ENCODE measurements at places on chromosomes 12 and 14.

- no peak for DNase-seq
These were observed 113.6 kb downstream of the ALX1 start for GRCh38 chr12:85393606-85394005.

DNA sequence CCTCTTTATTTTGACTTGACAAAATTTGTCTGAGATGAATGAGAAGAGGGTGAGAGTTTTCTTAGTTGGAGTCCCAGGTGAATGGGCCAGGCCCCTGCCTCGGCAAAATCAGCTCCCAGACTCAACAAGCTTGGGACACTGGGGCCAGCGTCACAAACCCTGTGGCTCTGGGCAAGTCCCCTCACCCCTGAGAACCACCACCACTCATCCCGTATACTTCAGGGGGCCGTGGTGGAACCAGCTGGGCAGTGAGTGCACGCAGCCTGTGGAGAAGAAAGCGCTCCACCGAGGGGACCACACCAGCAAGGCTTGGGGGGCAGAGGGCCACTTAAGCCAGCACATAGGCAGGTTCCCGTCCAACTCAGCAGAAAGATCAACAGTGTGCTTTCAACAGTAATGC is 40.2 kb downstream of the DEGS2 start:
- no peak for DNase-seq

- DNase-seq, result no peak
These were observed 43.5 kb downstream of the NEUROD4 start for GRCh38 chr12:55063291-55063690.

- DNase-seq, result no peak
These were observed 9.7 kb upstream of the PTGER2 start for GRCh38 chr14:52304248-52304904.

DNA sequence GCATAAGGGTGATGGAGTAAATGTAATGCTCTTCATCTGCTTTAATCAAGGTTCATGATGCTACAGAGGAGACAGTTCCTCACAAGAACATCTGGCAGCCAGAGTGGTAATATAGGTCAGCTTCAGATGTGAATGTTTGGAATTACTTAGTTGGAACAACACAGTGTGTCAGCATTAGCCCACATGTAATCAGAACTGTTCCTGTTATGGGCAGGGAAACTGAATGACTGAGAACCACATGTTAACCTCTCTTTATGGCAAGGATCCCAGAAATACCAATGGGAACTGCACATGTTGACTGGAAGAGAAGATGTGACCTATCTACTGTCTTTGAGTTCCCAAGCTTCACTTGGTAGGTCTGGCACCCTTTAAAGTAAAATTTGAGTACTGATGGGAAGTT is 390.1 kb upstream of the PDE3A start:
- DNase-seq, result no peak

All from T1000 (cell line).